ENCODE measurements at places on chromosomes 5 and 9. TPM values are rescaled to one million over a fixed set of nuclear protein-coding genes. Genes with fewer than 3 reads are reported as not detected.

GRCh38 chr5:10735569-10736276 is 25.3 kb downstream of the DAP start:
- DNase-seq = no peak

DNA sequence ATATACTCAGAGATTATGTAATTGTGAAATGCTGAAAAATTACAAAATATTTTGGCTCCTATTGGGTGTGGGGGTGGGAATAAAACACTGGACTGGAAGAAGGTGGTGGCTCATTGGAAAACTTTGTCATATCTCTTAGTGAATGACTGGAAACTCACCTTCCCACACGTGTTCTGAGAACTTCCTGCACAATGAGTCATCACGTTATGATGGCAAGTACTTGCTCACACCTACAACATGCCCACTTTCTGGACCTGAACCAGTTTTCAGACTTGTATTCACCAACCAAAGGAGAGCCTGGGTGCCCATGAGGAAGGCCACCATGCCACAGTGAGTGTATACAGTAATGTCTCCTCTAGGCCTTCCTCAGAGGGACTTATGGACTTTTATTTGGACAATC is 294.8 kb downstream of the ASTN2 start:
- no peak for DNase-seq

- DNase-seq = no peak
Observed at GRCh38 chr9:124140941-124141568, 116.7 kb upstream of the NEK6 start.

DNA sequence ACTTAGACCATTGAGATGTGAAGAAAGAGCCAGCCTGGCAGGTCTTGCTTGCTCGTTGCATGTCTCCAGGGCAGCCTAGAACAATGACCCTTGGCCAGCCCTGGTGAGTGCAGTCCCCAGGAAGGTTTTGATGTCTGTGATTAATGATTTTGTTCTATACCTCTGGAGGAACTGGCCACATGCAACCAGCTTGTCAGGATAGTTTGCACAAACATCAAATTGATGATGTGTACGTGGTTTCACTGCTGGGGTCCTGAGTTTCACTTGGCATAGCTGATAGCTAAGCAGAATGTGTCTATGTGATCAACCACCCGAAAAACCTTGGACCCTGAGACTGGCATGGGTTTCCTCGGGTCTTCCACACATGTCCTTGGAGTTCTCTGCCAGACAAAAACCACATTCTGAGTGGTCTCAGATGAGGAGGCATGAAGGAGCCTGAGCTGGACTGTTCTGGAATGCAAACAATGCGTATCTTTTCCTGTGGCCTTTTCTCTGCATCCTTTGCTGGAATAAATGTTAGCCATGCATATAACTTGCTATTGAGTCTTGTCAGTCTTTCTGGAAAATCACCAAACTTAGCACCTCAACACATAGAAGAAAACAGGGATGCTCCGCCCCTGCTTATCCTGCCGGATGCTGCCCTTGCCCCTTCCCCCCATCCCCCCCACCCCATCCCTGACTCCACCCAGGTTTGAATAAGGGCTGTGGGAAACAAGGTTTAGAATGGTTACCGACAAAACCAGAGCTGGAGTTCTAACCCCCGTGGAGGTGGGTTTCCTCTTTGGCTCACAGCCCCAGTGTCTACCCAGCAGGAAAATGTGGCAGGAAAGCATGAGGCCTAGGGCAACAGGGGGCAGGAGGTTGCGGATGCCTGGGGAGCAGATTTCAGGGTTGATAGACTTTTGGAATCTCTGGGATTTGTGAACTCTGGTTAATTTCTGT is 50.1 kb upstream of the ANKRD33B start:
- no peak for DNase-seq

DNA sequence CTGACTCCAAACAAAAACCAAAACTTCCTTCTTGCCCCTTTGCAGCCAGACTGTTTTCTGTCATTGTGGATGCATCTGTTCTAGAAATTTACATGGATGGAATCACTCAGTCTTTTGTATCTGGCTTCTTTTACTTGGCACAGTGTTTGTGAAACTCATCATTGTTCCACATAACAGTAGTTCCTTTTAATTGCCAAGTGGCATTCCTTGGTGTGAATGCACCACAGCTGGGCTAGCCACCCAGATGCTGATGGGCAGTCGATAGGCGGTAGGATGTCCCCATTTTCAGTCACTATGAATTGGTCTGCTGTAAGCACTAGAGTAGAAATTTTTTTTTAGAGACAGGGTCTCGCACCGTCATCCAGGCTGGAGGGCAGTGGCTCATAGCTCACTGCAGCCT is 6.3 kb upstream of the CLPTM1L start:
- no peak for DNase-seq

DNA sequence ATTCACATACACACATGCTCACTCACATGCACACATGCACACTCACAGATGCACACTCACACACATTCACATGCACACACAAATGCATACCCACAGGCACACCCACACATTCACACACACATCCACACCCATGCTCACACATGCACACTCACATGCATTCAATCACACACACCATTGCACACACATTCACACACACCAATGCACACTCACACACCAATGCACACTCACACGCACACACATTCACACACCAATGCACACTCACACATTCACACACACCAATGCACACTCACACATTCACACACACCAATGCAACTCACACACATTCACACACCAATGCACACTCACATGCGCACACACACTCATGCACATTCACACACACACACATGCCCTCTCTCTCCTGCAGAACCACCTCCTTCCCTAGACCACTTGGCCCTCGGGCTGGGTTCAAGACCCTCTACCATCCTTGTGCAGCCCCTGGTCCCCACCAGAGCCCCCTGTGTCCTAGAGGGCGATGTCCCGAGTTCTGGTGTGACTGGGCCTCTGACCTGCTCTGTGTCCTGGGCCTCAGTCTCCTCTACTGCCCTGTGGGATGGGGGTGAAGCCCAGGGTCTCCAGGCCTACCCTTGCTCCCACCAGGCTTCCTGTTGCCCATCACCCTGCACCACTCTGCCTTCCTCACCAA is 139.0 kb downstream of the OLFM1 start:
- no peak for DNase-seq

GRCh38 chr5:133683646-133684596 is 71.6 kb upstream of the FSTL4 start:
- no peak for DNase-seq

GRCh38 chr9:36874921-36875320 is 159.1 kb downstream of the PAX5 start:
- no peak for DNase-seq

GRCh38 chr5:53481887-53482716 is 1.7 kb downstream of the FST start:
- peak; percentile 71 for DNase-seq

DNA sequence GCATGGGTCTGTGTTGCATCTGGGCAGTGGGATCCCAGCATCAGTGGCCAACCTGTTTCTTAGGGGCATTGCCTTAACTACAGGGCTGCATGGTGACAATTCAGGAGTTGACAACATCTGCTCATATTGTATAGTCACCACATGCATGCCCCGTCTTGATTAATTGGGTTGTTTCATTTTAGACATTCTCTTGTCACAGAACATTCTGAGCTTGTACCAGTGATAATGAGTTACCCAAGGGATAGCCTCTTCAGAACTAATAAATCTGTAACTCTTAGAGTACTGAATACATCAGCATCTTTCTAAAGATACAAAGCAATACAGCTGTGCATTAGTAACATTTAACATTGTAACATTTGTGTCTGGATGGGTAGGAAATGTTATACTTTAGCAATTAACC is 426.5 kb upstream of the CD180 start:
- no peak for DNase-seq

- DNase-seq = no peak
Observed at GRCh38 chr9:127680846-127681245, 25.9 kb upstream of the CFAP157 start.

- no peak for DNase-seq
Observed at GRCh38 chr9:91220491-91221135, 141.1 kb downstream of the AUH start.

GRCh38 chr9:3246241-3246640 is 279.6 kb downstream of the RFX3 start:
- no peak for DNase-seq

- no peak for DNase-seq
Observed at GRCh38 chr5:41122459-41122858, 51.3 kb upstream of the MROH2B start.

DNA sequence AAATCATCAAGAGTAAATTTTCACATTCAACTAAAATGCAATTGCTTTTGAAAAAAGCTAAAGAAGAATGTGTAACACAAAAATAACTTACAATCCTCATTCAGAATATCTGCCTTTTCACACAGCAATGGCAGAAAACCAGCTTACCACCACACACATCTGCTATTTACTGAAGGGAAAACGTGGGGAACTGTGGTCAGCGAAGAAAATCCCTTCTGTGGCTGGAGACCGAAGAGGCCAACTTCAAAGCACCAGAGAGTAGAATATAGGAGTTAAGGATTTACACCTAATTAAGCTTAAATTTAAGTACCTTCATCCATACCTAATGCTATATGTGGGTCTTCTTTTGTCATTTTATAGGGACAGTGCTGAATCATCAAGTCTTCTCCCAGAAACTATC is 339.6 kb downstream of the DEPDC1B start:
- DNase-seq = no peak

DNA sequence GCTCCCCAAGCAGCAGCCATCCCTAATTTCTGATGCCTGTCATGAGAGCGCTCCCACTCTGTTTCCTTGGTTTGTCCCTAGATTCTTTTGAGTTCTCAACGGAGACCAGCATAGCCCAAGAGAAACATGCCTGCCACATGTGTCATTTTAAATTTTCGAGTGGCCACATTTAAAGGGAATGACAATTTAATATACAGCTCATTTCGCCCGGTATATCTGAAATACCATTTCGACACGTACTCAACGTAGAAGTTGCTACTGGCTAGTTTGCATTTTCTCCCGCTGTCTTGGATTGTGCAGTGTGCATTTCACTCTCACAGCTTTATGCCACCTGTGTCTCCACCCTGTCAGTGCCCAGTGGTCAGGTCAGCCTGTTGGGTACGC is 21.0 kb downstream of the LPCAT1 start:
- no peak for DNase-seq

DNA sequence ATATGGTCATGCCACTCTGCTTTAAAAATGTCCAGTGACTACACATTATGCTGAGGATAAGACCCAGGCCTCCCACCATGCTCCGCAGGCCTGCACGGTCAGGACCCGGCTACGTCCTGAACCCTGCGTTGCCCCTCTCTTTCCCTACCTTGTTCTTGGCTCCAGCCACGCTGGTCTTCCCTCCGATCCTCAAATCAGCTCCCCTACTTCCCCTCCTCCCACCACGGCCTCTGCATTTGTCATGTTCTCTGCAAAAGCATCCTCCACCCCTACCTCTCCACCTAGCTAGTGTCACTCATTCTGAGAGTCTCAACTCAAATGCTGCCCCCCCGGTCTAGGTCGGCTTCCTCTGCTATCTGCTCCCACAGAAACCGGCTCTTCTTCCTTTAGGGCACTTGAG is 11.2 kb downstream of the GPX3 start:
- no peak for DNase-seq

DNA sequence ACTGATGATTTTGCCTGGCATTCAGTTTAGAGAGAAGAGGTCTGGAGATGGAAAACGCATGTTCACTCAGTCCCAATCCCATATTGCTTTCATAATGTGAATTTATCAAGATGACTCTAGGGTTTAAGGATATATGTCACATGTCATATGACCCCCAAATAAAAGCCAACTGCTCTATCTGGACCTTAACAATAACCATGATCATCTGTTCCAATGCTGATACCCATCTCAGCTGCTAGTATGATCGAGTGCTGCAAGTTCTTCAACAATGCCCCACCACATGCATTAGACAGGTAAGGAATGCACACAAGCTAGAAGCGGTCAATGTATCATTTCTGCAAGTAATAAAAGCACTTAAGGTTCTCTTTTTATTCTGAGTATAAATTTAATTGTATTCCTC is 91.8 kb downstream of the OXCT1 start:
- no peak for DNase-seq

LVRN gene
- not detected for total RNA-seq

PCDHB6 gene
- not detected for total RNA-seq

SPINK6 gene
- total RNA-seq = not detected

CFAP77 gene
- not detected for total RNA-seq

ALDH1A1 gene
- not detected for total RNA-seq

SLCO6A1 gene
- total RNA-seq = not detected

SPINK5 gene
- total RNA-seq = not detected
